Activated effector memory CD4-positive, alpha-beta T cell treated with anti-CD3 and anti-CD28 coated beads, Interleukin-2, amount 50 U/mL, for 16 hours (primary cell): ENCODE measurements at places on chromosomes 12 and 14.
A peak's percentile ranks its signal among the peaks of the same experiment; 100 is the strongest.

DNA sequence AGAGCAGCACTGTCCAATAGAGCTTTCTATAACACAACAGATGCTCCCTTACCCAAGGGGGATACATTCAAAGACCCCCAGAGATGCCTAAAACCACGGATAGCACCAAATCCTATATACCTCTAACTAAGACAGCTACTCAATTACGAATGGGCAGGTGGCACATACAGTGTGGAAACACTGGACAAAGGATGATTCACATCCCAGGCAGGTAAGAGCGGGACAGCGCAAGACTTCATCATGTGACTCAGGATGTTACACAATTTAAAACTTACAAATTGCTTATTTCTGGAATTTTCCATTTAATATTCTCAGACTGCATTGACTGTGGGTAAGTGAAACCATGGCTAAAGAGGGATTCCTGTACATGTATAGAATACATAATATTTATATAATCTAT is 5.5 kb upstream of the HCFC2 start:
- no peak for DNase-seq

DNA sequence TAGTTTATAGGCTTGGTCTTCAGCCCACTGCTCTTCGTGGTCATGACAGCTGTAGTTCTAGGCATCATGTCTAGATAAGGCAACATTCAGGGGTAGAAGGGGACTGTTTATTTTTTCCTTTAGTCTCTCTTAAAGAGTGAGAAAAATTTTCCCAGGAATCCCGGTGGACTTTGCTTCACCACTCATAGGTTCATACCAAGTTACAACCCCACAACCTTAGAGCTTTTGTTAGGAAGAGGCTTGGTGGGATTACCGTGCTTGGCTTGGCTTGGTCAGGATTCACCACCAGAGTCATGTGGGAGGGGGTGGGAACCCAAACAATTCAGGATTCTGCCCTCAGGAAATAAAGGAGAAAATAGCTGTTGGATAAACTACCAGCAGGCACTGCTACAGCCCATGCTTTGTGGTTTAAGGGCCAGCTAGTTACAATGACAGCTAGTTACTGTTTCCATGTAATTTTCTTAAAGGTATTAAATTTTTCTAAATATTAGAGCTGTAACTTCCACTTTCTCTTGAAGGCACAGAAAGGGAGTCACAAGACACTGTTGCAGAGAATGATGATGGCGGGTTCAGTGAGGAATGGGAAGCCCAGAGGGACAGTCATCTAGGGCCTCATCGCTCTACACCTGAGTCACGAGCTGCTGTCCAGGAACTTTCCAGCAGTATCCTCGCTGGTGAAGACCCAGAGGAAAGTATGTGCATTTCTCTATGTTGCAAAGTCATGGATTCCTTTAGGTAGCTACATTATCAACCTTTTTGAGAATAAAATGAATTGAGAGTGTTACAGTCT is 25.9 kb upstream of the PAPLN start:
- DNase-seq: no peak

DNA sequence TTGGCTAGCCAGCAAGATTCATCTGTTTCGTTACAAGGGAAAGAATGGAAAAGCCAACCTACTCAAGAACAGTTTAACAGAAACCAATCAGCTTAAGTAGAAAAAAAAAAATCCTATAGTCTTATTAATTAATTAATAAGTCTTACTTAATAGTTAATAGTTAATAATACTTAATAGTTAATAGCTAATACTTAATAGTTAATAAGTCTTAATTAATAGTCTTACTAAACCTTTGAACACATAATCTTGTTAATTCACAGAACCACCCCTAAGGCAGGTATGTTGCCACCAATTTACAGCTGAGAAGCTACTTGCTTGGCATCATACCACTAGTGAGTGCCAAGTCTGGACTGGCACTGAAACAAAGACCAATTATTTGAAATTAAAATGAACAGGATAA is 19.9 kb downstream of the MFAP5 start:
- no peak for DNase-seq

- DNase-seq: peak; percentile 62
Observed at GRCh38 chr12:65121049-65121955, at the start of gene WIF1. WIF1 (minus strand) TSS chr12:65121305; CDS start chr12:65121191, 114 bp downstream.

- no peak for DNase-seq
Observed at GRCh38 chr12:87768501-87769287, 260.5 kb downstream of the C12orf50 start.

DNA sequence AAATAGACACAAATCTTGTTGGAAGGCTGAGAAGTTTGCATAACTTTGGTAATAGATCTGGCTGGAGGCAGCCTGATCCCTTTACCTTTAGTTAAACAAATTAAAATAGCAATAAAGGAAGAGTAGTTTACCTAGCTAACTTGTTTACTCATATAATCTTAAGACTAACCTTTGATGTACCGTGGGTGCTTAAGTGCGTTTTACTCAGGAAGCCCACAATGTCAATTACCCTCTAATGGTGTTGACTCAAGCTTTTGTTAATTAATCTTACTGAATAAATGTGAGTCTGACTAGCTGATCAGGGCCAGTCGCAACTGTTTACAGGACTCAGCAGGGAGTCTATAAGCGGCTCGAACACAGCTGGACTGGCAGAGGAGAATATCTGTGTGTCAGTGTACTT is 51.5 kb downstream of the FAR2 start:
- no peak for DNase-seq

DNA sequence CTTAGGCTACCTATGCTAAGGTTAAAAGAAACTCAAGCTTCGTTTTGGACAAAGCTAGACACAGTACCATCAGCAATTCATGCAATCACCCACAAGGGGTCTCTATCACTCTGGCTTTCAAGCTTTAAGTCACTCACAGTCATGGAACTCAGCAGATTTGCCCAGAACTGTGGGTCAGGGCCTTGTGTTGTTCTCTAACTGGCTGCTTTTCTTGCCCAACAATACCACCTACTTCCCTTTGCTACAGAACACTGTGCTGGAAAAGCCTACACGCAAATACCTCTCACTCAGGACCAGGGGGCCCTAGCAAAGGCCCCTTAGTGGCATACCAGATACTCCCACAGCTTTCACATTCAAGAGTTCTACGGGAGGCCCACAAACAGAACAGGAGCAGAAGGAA is 9.1 kb downstream of the NEMP1 start:
- peak; percentile 77 for DNase-seq
